ENCODE measurements at places on chromosomes 16 and 17. TPM values are rescaled to one million over a fixed set of nuclear protein-coding genes. Genes with fewer than 3 reads are reported as not detected.

DNA sequence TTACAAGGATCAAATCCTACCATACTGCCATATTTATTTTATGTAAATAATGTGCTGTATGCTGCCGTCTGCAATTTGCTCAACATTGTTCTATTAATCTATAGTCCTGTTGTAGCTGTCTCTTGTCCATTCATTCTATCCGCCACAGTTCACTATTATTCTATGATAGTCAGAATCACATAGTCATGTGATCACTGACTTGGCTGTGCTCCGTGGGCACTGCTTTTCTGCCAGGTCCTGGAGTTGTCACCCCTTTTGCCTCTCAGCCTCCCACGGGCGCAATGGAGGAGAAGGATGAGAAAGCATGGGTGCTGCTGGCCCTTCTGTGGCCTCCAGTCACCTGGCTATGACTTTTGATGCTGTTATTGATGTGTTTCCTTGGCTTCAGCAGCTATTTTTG lies 37.3 kb upstream of the ANKFY1 start:
- no peak overlapping the region for H3K27ac ChIP-seq
- no peak for DNase-seq
- no peaks in the 10 kb centered on the region for H3K27me3 ChIP-seq
- H3K4me1 ChIP-seq: peaks cover 7% of the 10 kb centered on the region

DNA sequence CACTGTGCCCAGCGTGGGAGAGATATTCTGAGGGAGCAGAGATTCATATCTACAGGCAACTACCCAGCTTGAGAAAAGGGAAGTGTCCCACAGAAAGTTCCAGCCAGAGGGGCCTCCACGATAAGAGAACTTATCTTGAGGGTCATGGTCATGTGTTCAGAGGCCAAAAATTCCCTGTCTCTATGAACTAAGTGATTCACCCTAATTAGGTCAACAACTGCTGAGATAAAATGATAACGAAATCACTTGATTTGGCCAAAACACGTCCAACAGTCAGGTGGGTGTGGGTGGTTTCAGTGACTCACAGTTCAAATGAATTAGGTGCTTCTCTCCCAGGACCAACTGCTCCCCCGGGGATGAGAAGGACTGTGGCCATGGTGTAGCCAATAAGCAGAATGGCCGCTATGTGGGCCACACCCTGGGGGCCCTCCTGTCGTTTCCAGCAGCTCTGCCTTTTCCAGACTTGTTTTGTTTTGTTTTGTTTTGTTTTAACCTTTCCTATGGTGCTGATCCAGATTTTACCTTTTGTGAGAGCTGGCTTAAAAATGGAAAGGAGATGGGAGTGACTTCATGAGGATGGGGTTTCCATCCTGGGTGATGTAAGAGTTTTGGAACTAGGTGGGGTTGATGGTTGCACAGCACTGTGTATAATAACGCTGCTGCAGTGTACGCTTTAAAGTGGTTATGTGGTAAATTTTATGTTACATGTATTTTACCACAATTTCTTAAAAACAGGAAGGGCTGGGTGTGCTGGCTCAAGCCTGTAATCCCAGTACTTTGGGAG lies 8.7 kb downstream of the DNAI2 start:
- H3K27me3 ChIP-seq: no peaks in the 10 kb centered on the region
- H3K4me3 ChIP-seq: no peak overlapping the region
- no peak for DNase-seq
- H3K4me1 ChIP-seq: peaks cover 4% of the 10 kb centered on the region
- H3K27ac ChIP-seq: peak overlapping the region; percentile 10

DNA sequence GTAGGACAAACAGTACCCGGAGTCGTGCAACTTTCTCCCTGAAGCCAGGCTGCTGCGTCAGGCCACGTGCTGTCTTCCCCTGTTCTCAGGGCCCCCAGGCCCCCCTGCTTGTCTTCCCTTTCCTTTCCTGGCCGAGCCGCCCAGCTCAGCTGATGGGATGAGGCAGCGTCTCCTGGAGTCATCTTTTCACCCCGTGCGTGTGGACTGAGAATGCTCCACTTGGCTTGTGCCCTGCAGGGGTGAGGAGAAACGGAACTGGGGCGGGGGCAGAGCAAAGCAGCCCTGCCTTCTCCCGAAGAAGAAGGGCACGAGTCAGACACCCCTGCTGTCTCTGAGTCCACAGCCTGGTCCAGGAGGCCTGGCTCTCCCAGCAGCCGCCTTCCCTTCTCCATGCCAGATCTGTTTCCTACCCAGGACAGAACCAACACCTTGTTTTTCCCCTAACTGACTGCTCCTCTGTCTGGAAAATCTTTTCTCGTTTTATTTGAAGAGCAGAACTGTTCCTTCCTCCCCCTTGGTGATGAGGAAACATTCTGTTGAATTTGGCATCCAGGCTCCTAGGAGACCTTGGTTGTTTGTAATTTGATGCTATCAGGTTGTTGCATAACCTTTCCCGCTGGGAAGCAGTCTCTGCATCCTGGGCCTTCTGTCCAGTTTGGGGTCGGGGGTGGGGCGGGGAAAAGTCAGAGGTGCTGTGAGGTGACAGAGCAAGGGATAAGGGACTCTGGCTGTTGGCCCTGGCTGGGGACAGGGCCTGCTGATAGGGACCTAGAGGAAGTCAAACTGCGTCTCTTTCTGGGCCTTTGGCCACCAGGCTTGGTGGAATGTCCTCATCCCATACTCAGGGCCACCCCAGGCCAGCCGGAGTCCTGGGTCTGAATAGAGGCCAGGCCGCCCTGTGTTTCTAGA lies 78.8 kb downstream of the WIPI1 start:
- H3K36me3 ChIP-seq: no peaks in the 10 kb centered on the region
- H3K27me3 ChIP-seq: no peaks in the 10 kb centered on the region
- DNase-seq: peak; percentile 95
- peaks cover 39% of the 10 kb centered on the region for H3K4me1 ChIP-seq
- H3K4me3 ChIP-seq: no peak overlapping the region

- no peak overlapping the region for H3K27ac ChIP-seq
- no peaks in the 10 kb centered on the region for H3K36me3 ChIP-seq
- no peak for DNase-seq
- H3K27me3 ChIP-seq: no peaks in the 10 kb centered on the region
- no peak overlapping the region for H3K4me3 ChIP-seq
Measured at GRCh38 chr16:73847090-73847489, 449.5 kb upstream of the PSMD7 start.

DNA sequence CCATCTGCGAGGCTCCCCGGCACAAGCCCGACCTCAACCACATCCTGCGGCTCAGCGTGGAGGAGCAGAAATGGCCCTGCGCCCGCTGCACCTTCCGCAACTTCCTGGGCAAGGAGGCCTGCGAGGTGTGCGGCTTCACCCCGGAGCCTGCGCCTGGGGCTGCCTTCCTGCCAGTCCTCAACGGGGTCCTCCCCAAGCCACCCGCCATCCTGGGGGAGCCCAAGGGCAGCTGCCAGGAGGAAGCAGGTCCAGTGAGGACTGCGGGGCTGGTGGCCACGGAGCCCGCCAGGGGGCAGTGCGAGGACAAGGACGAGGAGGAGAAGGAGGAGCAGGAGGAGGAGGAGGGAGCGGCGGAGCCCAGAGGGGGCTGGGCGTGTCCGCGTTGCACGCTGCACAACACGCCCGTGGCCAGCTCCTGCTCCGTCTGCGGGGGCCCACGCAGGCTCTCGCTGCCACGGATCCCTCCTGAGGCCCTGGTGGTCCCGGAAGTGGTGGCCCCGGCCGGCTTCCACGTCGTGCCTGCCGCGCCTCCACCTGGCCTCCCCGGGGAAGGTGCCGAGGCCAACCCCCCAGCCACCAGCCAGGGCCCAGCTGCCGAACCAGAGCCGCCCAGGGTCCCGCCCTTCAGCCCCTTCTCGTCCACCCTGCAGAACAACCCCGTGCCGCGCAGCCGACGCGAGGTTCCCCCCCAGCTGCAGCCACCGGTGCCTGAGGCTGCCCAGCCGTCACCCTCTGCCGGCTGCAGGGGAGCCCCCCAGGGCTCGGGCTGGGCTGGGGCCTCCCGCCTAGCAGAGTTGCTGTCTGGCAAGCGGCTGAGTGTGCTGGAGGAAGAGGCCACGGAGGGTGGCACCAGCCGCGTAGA lies 13.1 kb upstream of the PRR35 start:
- no peak overlapping the region for H3K27ac ChIP-seq
- H3K4me1 ChIP-seq: no peaks in the 10 kb centered on the region
- peak; percentile 78 for DNase-seq
- peaks cover 40% of the 10 kb centered on the region for H3K36me3 ChIP-seq
- H3K4me3 ChIP-seq: no peak overlapping the region

GRCh38 chr17:61157246-61157886 lies 242.3 kb upstream of the TBX2 start:
- H3K4me3 ChIP-seq: peak overlapping the region; percentile 1
- no peak for DNase-seq
- peak overlapping the region; percentile 42 for H3K27ac ChIP-seq
- no peaks in the 10 kb centered on the region for H3K36me3 ChIP-seq

- H3K36me3 ChIP-seq: no peaks in the 10 kb centered on the region
- no peak for DNase-seq
- H3K27ac ChIP-seq: no peak overlapping the region
- no peaks in the 10 kb centered on the region for H3K27me3 ChIP-seq
- peaks cover 45% of the 10 kb centered on the region for H3K4me1 ChIP-seq
Measured at GRCh38 chr17:21282231-21282630, 2.3 kb upstream of the MAP2K3 start.

GRCh38 chr17:37135576-37135975 lies 186.8 kb downstream of the AATF start:
- H3K27me3 ChIP-seq: no peaks in the 10 kb centered on the region
- no peaks in the 10 kb centered on the region for H3K36me3 ChIP-seq
- H3K27ac ChIP-seq: no peak overlapping the region
- no peak for DNase-seq
- H3K4me3 ChIP-seq: no peak overlapping the region

DNA sequence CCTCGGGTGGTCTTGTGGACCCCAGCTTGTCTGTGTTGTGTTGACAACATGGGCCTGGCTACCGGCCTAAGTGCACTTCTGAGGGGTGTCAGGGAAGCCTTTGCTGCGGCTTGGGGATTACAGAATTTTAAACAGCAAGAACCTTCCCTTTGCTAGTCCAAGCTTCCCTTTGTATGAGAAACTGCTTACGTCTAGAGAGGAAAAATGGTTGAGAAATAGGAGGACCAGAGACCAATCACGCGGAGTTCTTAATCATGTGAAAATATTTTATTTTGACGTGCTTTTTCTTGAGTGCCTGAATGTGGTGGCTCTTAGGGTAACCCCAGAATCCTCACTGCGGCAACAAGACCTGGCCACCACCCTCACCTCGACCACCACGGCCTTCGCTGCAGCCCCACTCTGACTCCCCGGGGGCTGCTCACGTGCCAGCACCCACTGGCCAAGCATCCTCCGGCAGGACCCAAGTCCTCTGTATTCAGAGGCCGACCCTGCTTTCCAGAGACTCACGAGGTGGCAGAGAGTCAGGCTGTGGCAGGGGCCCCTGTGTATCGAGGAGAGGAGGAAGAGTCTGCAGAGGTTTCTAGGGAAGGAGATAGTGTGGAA lies 81.2 kb downstream of the ZNF778 start:
- H3K27me3 ChIP-seq: no peaks in the 10 kb centered on the region
- no peak for DNase-seq
- peaks cover 39% of the 10 kb centered on the region for H3K36me3 ChIP-seq
- no peak overlapping the region for H3K27ac ChIP-seq
- no peak overlapping the region for H3K4me3 ChIP-seq
- H3K4me1 ChIP-seq: peaks cover 58% of the 10 kb centered on the region

- H3K36me3 ChIP-seq: no peaks in the 10 kb centered on the region
- no peak overlapping the region for H3K4me3 ChIP-seq
- H3K4me1 ChIP-seq: peaks cover 44% of the 10 kb centered on the region
- H3K27me3 ChIP-seq: no peaks in the 10 kb centered on the region
- peak overlapping the region; percentile 56 for H3K27ac ChIP-seq
Measured at GRCh38 chr17:45345246-45345553, 28.4 kb upstream of the MAP3K14 start.

DNA sequence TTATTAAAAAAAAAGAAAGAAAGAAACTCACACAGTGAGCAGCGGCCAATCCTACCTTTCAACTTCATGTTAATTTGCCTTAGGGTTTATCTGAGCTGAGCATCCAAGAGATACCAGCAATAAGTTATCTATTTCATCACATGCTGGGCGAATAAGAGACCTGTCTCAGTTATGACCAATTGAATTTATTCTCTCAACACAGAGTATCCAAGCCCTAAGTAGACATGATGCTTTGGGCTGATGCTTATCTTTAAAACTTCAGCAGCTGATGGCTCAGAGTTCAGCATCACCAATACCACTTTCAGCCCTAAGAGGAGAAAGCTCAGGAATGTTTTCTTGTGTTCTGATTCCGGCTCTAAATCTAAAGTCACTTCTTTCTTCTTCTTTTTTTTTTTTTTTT lies 489.0 kb upstream of the ZFHX3 start:
- no peaks in the 10 kb centered on the region for H3K27me3 ChIP-seq
- H3K4me3 ChIP-seq: no peak overlapping the region
- H3K27ac ChIP-seq: no peak overlapping the region
- no peaks in the 10 kb centered on the region for H3K4me1 ChIP-seq
- no peaks in the 10 kb centered on the region for H3K36me3 ChIP-seq

DNA sequence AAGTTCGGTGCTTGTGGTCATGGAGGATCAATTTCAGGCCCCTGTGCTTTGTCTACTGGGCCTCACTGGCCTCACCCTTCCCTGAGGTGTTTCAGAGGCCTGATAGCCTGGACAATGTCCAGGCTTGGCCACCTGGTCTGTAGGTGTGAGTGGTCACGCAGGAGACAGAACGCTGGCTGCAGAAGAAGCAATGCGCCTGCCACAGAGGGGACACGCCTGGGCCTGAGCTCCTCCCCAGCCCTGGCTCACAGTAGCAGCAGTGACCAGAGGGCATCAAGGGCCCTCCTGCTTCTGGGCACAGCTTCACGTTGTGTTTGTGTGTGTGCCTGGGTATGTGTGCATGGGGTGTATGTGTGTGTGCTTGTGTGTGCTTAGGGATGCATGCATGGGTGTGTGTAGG lies 1.9 kb upstream of the PITPNM3 start:
- no peaks in the 10 kb centered on the region for H3K36me3 ChIP-seq
- peaks cover 36% of the 10 kb centered on the region for H3K4me1 ChIP-seq
- no peak for DNase-seq
- H3K27ac ChIP-seq: no peak overlapping the region

DNA sequence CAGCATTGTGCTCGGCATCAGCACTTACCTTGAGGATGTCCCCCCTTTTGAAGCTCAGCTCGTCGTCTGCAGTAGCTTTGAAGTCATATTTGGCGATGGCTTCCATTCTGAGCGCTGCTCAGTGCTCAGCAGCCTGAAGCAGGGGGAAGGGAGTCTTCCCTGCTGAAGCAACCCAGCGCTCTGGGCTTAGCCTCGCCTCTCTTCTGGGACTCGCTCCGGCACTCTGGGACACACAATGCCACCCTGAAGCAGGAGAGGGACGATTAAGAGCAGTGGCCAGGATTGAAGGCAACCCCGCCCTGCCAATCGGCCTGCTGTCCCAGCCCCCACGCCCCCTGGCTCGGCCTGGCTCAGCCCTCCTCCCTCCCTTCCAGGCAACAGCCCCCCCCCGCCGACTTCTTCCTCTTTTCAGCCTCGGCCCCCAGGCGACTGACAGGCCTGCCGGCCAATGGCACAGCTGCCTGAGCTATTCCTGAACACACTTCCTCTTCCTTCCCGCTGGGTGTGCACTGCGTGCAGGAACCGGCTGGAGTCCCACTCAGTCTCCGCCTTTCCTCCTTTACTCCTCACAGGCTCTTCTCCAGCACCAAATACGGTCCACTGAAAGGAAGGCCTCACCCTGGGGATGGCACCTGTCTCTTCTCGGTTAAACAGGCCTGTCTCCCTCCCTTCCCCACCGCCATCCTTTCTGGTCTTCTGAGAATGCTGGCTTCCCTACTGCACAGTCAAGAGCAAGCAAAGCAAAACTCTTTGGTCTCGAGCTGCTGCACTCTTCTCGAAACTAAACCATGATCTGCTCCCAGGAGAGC lies 11.8 kb downstream of the GRB2 start:
- H3K27ac ChIP-seq: peak overlapping the region; percentile 74
- no peaks in the 10 kb centered on the region for H3K27me3 ChIP-seq
- H3K4me1 ChIP-seq: peaks cover 85% of the 10 kb centered on the region
- peaks cover 11% of the 10 kb centered on the region for H3K36me3 ChIP-seq
- H3K4me3 ChIP-seq: peak overlapping the region; percentile 62

The CALB2 gene
- 1.6 TPM for total RNA-seq

The EXOC7 gene
- 118 TPM for total RNA-seq

The LYRM1 gene
- 23.3 TPM for total RNA-seq

The KRTAP9-2 gene
- total RNA-seq: not detected
